ENCODE measurements at places on chromosomes 5 and 9. TPM values are rescaled to one million over a fixed set of nuclear protein-coding genes. Genes with fewer than 3 reads are reported as not detected.

PDZD2 gene
- total RNA-seq: 0.63 TPM

MZB1 gene
- total RNA-seq: 20.2 TPM

TLE1 gene
- total RNA-seq: not detected

PGM5 gene
- not detected for total RNA-seq

SOX30 gene
- 0.29 TPM for total RNA-seq

MARCOL gene
- total RNA-seq: not detected

LRRC70 gene
- 0.29 TPM for total RNA-seq

PCDHA9 gene
- not detected for total RNA-seq

LCN1 gene
- not detected for total RNA-seq

SEC61B gene
- 186 TPM for total RNA-seq

DENND1A gene
- 18.5 TPM for total RNA-seq

FAM169A gene
- total RNA-seq: 8.3 TPM

IRX1 gene
- total RNA-seq: not detected

SERF1A gene
- 11.9 TPM for total RNA-seq

CMYA5 gene
- total RNA-seq: 0.19 TPM

IRGM gene
- 1.7 TPM for total RNA-seq

DDX4 gene
- total RNA-seq: not detected

FOXE1 gene
- total RNA-seq: not detected

GABRB2 gene
- total RNA-seq: not detected

STX17 gene
- total RNA-seq: 19.4 TPM

GRM6 gene
- total RNA-seq: not detected

TUSC1 gene
- total RNA-seq: not detected

FRRS1L gene
- total RNA-seq: not detected

ABCA2 gene
- 9.8 TPM for total RNA-seq

HRH2 gene
- total RNA-seq: 32.6 TPM

RNF208 gene
- total RNA-seq: 3.0 TPM

PCDHGA12 gene
- 0.08 TPM for total RNA-seq

CCDC192 gene
- total RNA-seq: not detected

ZMAT2 gene
- total RNA-seq: 69.5 TPM

ACSL6 gene
- total RNA-seq: 23.4 TPM

TAF11L10 gene
- total RNA-seq: not detected

ZNG1C gene
- 42.1 TPM for total RNA-seq

CACFD1 gene
- 0.97 TPM for total RNA-seq

HMGCR gene
- 45.7 TPM for total RNA-seq

CTXN3 gene
- not detected for total RNA-seq

PCDHGB1 gene
- not detected for total RNA-seq

TRIM14 gene
- 44.6 TPM for total RNA-seq

ROPN1L gene
- total RNA-seq: 0.29 TPM

Measured in activated CD8-positive, alpha-beta memory T cell treated with anti-CD3 and anti-CD28 coated beads for 36 hours (primary cell).